SK-N-MC (cell line): ENCODE measurements at places on chromosomes 13 and 19.

DNA sequence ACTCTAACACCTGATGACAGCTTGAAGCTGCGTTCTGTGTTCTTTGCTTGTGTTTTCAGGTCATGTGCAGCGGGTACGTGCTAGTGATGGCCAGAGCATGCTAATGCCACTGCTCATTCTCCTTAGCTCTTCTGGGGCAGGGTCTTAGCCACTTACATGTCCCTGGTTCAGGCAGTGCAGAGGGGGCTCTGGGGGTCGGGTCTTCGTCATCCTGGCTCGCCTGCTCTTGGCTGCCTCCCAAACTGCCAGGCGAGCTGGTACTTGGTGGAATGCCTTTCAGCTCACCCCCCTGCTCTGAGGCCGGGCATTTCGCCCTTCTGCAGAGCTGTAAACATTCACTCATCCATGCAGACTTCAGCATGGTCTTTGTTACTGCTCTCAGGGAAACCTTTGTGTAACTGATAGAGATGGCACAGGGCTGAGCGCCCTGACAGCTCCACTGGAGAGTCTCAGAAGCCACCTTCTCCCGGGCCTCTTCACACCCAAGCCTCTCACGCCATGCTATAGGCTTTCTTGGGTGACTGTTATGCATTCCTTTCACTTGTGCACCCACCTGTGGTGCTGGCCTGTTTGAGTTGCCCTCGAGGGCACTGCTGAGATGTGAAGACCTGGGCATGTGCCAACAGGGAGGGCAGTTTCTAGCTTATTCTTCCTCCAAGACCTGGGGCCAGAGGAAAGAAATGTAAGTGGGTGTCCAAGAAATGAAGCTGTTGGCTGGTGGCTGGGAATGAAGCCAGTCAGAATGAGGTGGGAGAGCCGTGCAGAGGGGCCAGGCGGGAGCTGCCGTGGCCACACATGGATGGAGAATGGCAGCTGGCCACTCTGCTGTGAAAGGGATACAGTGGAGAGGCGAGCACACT lies 24.4 kb downstream of the FAM124A start:
- no peak for DNase-seq

GRCh38 chr19:1486720-1487575 lies 3.2 kb downstream of the PCSK4 start:
- DNase-seq, result no peak

GRCh38 chr13:110820322-110820721 lies 94.5 kb downstream of the ANKRD10 start:
- no peak for DNase-seq

DNA sequence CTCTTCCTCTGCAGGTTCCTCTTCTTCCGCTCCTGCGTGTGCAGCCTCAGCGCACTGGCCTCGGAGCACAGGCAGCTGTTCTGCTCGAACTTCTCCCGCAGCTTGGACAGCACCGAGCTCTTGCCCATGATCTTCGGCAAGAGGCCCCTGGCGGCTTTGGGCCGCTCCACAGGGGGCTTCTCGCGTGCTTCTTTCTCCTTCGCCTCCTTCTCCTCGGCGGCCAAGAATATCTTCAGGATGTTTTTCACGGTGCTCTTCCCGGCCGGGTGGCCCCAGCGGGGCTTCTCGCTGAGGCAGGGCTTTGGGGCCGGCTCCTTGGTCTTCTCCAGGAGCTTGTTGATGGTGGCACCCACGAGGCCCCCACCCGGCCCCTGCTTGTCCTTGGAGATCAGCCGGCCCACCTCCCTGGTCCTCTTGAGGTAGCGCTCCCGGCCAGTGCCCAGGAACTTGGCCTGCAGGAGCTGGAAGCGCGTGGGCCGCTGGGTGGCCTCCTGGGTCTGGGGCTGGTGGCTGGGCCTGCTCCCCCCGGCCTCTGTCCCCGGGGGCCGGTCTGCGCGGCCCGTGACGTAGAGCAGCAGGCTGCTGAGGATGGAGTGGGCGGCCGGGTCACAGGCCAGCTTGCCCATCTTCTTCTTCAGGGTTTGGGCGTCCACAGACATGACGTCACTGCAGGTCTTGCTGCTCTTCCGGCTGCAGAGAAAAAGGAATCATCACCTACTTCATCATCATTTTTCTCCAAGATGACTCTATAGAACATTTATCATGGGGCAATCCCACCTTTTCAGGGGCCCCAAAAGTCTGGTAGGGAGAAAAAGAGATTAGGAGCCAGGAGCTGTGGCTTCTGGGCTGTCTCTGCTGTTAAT lies 43.8 kb upstream of the GRTP1 start:
- no peak for DNase-seq

DNA sequence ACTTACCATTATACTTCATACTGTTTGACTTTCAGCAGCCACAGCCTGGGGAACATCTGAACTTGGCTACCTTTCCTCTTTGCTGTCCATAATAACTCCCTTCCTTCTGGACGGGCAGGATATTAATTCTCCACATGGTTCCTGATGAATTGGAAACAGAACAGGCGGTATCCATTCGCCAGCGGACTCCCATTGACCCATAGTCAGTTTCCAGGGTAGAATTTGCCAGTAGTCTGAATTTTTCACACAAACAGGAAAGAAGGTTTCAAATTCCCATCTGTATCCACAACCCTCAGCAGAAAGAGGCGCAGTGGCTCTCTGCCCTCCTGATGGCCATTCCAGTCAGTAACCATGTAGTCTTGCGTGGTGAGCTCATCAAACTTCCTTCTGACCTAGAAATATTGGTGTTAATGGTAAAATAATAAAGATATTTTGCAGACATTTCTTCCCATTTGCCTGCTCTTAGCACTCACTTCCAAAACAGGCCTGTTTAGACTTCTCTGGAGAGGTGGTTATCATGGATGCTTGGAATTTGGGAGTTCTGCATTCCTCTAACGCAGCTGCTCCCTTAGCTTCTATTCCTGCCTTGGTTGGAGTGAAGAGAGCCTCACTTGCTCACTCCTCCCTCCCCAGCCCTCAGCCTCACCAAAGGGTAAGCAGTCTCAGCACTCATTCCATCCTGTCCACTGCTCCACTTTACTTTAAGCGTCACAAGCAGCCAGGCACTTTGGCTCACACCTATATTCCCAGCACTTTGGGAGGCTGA lies 75.0 kb upstream of the OXGR1 start:
- DNase-seq, result no peak

GRCh38 chr13:97464561-97464960 lies 30.6 kb downstream of the RAP2A start:
- no peak for DNase-seq

- no peak for DNase-seq
Measured at GRCh38 chr19:39409208-39410016, 2.8 kb downstream of the ZFP36 start.

DNA sequence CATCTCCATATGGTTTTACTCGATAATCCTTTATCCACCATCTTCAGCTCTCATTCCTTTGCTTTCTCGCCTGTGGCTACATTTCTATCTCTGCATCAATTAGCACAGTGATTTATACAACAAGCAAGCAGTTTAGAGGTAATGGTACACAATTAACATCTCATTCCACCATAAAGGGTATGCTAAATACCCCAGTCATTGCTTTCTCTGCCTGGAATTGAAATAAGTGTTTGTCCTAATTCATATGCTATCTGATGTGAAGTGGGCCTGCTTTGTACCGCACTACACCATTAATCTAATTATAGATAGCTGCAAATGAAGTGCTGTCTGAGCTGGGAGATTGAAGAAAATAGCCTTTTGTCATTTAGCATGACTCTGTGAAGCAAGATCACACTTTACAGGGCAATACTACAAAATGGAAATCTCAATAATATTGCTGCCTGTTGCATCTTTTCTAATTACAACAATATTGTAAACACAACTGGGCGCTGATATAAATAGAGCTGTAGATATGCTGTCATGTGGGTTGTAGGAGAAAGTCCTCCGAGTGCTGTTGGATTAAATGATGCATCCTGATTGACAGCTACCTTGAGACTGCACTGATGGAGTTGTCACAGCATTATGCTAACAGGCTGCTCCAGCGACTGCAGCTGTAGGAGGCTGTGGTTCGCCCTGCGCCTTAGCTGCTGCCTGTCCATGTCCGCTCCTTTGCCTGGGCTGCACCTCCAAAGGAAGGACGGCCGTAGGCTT lies 78.2 kb downstream of the GGACT start:
- no peak for DNase-seq

GRCh38 chr19:54937926-54938325 lies 9.4 kb downstream of the NLRP7 start:
- DNase-seq, result no peak

DNA sequence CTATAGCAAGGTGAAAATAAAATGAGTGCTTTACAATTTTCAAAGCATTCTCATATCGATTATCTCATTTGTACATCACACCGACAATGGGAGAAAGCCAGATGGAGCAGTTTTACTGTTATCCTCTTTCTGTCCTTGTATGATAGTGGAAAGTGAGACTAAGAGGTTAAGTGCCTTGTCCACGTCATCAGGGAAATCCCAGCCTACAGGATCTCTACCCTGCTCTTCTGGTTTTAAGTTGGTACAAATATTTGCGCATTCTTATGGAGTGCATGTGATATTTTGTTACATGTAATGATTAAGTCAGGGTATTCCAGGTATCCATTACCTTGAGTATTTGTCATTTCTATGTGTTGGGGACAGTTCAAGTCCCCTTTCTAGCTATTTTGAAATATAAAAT lies 12.4 kb upstream of the ENOX1 start:
- DNase-seq, result no peak

DNA sequence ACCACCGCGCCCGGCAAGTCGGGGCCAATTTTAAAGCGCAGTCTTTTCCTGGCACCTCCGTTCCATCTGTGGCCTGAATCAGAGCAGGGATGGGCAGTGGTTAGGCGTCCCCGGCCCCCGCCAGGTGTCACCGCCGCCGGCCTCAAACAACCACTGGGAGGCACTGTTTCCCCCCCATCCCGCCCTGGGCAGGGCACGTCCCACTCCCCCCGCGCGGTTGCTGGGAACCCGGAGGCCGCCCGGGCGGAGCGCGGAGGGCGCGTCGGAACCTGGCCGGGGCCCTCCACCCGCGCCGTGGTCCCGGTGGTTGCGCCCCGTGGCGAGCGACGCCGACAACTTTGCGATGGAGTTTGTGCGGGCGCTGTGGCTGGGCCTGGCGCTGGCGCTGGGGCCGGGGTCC lies at the start of gene GRIN3B:
Gene GRIN3B (plus strand): TSS at position 325 of the 400 bp plus-strand sequence. CDS start 19 bp downstream, at position 344.
- no peak for DNase-seq

DNA sequence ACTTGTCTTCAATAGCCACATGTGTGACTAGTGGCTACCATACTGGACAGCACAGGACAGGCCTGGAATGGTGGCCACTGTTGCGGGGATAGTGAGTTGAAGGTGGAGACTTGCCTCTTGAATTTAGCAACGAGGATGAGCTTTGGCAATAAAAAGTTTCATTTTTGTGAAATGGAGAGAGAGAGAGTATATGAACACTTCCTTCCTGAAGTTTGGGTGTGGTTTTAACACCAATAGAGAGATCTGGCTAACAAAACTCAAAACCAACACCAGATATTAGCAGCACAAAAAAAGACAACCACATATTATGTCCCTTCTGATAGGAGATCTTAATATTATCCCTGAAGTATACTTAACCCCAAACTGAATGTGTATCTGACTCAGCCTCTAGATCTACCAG lies 6.3 kb upstream of the LRFN3 start:
- no peak for DNase-seq

GRCh38 chr13:110886870-110887596 lies 27.8 kb downstream of the ANKRD10 start:
- no peak for DNase-seq

- no peak for DNase-seq
Measured at GRCh38 chr13:110869231-110869804, 45.6 kb downstream of the ANKRD10 start.

DNA sequence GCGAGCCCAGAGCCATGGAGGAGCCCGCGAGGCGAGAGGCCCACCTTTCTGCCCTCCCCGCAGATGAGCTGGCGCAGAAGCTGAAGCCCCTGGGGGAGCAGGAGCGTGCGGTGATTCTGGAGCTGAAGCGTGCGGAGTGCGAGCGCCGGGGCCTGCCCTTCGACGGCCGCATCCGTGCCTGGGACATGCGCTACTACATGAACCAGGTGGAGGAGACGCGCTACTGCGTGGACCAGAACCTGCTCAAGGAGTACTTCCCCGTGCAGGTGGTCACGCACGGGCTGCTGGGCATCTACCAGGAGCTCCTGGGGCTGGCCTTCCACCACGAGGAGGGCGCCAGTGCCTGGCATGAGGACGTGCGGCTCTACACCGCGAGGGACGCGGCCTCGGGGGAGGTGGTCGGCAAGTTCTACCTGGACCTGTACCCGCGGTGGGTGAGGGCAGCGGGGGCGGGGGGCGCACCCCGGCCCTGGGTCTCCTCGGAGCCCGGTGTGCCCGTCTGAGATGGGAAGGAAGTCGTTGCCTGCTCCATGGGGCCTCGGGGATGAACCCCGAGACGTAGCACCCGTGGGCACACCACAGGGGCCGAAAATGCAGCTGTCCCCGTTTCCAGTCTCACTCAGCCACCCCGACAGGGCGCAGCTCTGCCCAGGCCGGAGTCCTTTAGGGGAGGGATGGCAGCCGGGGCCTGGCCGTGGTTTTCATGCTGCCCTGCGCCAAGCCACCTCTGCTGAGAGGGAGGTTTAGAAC lies 12.1 kb upstream of the ZNF554 start:
- no peak for DNase-seq

- DNase-seq, result no peak
Measured at GRCh38 chr13:111532111-111532510, 211.7 kb downstream of the TEX29 start.

GRCh38 chr13:64640002-64640401 lies 2590.1 kb downstream of the PCDH9 start:
- no peak for DNase-seq

GRCh38 chr13:101211261-101211660 lies 205.0 kb downstream of the NALCN start:
- DNase-seq, result no peak

DNA sequence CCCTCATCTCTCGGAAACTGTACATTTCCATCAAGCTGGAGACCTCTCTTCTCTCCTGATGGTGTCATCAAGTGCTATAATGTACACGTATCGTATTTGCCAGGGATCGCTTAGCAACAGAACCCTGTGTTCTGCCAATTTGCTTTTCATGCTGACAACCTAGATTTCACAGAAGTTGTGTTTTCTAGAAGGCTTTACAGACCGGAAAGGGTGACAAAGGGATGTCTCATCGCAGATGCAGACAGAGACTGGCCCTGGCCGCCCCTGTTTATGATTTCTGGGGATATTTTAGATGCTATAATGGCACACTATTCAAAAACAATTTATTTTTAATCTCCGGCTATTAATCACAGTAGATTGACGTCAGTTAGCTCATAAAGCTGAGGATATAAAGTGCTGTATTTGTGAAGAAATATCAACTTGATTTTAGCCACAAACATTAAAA lies 291.4 kb downstream of the IRS2 start:
- no peak for DNase-seq

- no peak for DNase-seq
Measured at GRCh38 chr13:111201304-111201940, 86.3 kb downstream of the ARHGEF7 start.

GRCh38 chr13:76398425-76398824 lies 487.8 kb downstream of the KCTD12 start:
- DNase-seq, result no peak

- DNase-seq, result no peak
Measured at GRCh38 chr19:16867211-16867610, 21.6 kb upstream of the F2RL3 start.

- DNase-seq, result no peak
Measured at GRCh38 chr13:75533861-75534260, 3.8 kb downstream of the COMMD6 start.

GRCh38 chr19:10135551-10136334 lies 16.0 kb upstream of the EIF3G start:
- no peak for DNase-seq

- DNase-seq, result no peak
Measured at GRCh38 chr19:51138549-51138979, 3.5 kb upstream of the SIGLEC7 start.
